Myocyte (in vitro differentiated cells): ENCODE measurements at places on chromosomes 2 and 18.

- DNase-seq: no peak
Measured at GRCh38 chr2:28377195-28377816, 15.4 kb upstream of the FOSL2 start.

- DNase-seq: no peak
Measured at GRCh38 chr2:24856791-24857211, 63.2 kb downstream of the ADCY3 start.

DNA sequence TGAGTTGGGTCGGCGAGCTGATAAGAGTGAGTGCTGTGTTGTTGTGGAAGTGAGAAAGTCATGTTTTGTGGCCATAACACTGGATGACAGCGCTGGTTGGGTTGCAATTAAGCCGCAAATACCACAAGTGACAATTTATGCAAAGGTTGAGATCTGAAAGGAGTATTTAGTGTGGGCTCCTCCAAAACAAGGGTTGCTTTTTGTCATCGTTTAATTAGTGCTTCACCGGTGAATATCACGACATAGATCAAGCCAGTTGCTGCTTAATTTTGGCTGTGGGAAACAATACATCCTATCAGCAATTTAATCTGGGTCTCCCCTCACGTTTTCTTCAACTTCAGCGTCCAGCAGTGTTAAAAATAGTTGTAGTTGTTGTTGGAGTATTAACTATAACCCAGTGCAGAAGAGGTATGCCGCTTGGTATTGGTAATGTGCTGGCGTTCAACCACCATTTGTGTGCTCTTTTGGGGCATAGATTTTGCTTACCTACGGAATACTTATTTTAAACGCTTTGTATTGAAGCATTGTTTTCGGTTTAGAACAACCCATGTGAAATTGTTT is 662 bp downstream of the ACVR2A start:
- DNase-seq: peak; percentile 47

GRCh38 chr2:78780256-78780655 is 245.2 kb upstream of the REG3G start:
- peak; percentile 9 for DNase-seq

- no peak for DNase-seq
Measured at GRCh38 chr18:79792096-79792987, 5.4 kb upstream of the KCNG2 start.

DNA sequence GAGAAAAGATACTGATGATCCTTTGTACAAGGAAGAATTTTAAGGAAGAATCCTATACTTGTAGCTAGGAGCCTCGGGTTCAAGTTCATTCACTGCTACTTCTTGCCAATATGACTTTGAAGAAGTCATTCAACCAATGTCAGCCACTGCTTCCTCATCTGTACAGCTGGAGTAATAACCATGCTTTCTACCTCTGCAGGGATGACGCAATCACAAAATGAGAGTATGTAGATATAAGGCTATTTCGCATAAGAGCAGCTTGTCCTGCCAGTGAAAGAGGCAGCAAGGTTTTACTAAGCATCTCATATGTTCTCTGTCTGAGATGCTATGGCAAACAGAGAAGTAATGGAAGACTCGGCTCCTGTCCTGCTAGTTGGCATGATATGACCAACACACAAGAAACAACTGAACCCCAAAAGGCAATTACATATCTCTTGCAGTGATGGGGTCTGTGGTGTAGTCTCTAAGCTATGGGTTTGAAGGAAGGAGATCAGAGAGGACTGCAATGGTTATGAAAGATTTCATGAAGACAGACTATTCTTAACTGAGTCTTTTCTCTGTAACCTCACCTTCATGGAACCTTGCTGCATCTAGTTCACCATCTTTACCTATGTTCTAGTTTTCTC is 9.2 kb downstream of the AAK1 start:
- no peak for DNase-seq

DNA sequence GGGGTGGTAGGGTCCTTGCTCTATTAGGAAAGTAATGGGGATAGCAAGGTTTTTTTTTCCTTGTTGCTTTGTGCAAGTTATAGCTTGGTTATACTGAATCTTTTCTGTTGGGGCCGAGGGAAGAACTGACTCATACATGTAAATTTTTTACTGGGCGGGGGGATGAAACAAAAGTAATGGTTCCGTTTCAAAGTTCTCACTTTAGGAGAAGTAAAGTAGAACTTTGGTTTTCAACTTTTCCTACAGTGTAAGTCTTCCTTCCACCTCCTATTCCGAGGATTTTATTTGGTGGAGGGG is 1.1 kb downstream of the AFTPH start:
- DNase-seq: no peak

DNA sequence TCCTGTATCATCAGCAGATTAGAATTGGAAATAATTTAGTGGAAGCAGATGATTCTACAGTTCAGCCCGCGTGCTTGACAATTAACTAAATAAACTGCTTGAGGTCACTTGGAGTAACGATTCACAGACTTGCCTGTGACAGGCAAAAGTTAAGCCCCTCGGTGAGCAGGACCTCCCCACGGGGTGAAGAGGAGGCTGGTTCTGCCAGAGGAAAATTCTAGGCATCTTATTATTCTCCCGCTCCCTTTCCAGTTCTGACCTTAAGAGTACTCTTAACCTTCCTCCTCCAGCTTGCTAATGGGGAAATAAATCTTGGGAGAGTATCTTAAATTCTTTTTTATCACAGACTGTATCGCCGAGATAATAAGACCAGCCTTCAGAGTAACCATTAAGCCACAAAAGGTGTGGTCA is 169.7 kb upstream of the SMAD2 start:
- no peak for DNase-seq

GRCh38 chr2:240235149-240235803 is 94.8 kb upstream of the OTOS start:
- no peak for DNase-seq

DNA sequence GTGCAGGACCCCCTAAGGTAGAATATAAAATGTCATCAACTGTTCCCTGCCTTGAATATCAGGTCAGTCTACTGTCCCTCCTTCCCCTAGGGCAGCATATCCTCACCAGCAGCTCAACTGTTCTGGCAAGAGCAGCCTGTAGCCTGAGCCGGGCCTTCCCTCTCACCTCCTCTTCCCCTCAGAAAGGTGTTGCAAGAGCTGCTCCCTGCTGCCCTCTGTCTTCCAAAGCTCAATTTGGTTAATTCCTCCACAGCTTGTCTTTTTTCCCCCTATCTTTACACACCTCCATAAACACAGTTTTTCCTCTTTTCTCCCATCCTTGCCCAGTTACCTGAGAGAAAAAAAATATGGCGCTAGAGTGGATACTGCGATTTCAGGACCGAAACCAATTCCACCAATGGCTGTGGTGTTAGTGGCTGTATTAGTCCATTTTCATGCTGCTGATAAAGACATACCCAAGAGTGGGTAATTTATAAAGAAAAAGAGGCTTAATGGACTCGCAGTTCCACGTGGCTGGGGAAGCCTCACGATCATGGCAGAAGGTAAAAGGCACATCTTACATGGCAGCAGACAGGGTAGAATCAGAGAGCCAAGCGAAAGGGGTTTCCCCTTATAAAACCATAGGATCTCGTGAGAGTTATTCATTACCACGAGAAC is 184.7 kb downstream of the MREG start:
- DNase-seq: peak; percentile 41

- no peak for DNase-seq
Measured at GRCh38 chr2:211347328-211347727, 790.9 kb downstream of the CPS1 start.

GRCh38 chr2:241561832-241562231 is 3.3 kb downstream of the BOK start:
- DNase-seq: peak; percentile 78

GRCh38 chr2:143948710-143949109 is 571.2 kb downstream of the ZEB2 start:
- no peak for DNase-seq

GRCh38 chr18:68480196-68480595 is 234.7 kb downstream of the TMX3 start:
- DNase-seq: no peak

DNA sequence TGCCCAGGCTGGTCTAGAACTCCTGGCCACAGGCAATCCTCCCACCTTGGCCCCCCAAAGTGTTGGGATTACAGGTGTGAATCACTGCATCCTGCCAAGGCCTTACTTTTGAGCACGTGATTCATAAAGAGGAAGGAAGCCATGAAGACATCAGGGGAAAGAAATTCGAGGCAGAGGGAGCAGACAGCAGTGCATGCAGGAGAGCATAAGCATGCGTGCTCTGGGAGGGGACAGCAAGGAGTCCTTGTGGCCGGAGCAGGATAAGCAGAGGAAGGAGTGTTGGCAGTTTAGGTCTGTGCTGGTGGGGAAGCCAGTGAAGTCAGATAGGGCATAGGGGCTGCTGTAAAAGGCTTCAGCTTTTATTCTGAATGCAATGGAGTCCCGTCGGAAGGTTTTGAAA is 400.5 kb upstream of the RAB12 start:
- no peak for DNase-seq

- DNase-seq: peak; percentile 85
Measured at GRCh38 chr2:190578158-190579057, 43.9 kb upstream of the NEMP2 start.

DNA sequence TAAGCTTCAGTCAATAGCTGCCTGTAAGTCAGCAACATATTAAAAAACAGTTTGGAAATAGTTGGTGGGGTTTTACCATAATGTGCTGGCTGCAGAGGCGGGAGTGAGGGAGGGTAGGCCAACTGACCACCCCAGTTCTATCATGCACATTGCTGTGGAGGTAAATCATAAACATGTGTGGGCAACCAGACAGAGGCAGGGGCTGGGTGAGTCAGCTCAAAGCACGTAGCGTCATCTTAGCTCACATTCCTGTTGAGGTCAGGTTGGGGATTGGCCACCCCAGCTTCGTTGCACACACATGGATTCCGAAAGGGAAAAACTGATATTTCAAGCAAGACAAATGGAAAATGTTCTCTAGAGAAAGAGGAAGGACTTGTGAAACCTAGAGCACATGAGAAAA is 19.5 kb downstream of the GPR45 start:
- peak; percentile 71 for DNase-seq

- peak; percentile 61 for DNase-seq
Measured at GRCh38 chr2:164560181-164560792, 61.0 kb downstream of the GRB14 start.

GRCh38 chr2:218168635-218169462 is 2.1 kb upstream of the CXCR1 start:
- DNase-seq: peak; percentile 44

GRCh38 chr2:241339839-241340630 is 16.1 kb upstream of the FARP2 start:
- no peak for DNase-seq

DNA sequence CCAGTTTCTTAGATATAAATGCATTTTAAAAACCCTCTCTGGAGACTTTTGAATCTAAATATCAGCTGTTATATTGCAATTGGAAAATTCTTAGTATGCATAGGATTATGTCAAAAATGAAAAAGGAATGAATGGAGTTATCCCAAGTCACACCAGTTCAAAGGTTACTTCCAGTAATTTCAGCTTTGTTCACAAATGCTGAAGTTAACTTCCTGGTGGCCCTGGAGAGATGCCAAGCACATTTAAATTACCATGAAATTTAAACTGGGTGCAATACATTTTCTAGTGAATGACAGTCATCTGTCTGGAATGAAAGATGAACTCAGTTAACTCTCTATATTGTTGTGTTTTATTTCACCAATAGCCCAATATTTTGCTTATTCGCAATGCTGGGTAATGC is 753.9 kb downstream of the SUCLG1 start:
- DNase-seq: no peak

GRCh38 chr2:235568431-235568830 is 74.6 kb downstream of the AGAP1 start:
- no peak for DNase-seq

- DNase-seq: peak; percentile 37
Measured at GRCh38 chr2:134988994-134989605, 58.1 kb downstream of the MAP3K19 start.

DNA sequence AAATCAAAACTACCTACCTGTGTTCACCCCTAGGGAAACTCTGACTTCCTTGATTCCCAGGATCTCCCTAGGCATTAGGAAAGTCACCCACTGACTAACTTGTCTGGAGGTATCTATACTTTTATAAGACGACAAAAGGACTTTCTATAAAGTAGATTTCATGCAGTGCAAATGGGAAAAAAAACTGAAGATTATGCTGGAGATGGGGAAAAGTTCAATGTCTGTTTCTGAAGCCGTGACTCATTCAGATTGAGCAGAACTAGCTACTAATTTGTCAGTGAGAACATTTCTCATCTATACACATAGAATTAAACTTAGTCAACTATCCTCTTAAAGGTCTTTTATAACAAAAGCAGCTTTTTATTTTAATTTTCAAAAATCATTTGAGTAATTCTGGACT is 6.0 kb downstream of the SEPTIN10 start:
- no peak for DNase-seq

DNA sequence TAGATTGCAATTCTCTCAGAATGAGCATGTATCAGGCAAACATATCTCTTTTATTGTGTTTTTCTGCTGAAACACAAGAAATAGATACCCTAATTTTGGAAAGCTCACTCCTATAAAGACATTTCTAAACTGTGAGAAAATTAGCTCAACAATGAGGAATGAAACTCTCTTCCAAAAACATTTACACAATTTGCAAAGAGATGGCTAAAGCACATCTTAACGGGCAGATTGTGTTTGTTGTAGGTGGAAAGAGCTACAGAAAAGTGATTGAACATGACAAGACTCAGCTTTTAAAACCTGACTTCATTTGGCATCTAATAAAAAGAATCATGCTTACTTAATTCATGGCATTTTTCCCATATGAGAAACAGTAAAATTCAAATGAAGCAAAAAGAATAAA is 175.0 kb upstream of the SLC39A10 start:
- no peak for DNase-seq

- DNase-seq: no peak
Measured at GRCh38 chr2:75309596-75310463, 110.5 kb upstream of the TACR1 start.

GRCh38 chr18:70659036-70659925 is 370.4 kb downstream of the SOCS6 start:
- DNase-seq: no peak

DNA sequence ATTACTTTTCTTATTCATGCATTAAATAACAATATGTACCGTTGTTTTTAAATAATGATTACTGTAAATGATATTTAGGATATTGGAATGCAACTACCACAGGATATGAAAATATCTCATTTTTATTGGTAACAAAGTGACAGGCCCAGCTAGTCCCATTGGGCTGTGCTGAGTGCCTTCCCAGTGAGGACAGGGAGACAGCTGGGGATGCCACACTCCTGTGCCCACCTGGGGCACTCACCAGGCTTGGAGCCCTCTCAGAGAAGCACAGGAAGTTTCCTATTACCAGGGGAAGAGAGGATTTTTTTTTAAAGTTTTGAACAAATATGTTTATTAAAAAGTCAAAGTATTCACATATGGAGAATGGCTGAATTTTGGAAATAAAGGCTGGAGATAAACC is 48.9 kb downstream of the PARD6G start:
- DNase-seq: no peak

DNA sequence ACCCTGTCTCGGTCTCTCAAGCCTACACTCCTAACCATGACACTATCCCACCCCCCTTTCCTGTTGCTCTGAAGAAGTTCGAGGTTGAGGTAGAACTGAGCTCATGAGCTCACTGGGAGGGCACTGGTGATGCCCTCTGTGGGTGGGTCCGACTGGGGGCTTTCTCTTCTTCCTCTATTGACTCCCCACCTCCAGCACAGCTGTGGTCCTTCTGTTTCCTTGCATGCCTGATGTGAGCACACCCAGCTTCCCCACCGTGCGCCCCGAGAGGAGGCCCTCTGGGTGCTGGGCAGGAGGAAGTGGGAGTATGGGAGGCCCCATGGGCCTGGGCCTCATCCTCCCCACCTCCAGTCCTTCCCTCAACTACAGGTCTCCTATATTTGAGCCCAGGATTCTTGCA is 20.9 kb downstream of the SPEG start:
- no peak for DNase-seq

GRCh38 chr2:134671513-134671912 is 47.3 kb downstream of the TMEM163 start:
- no peak for DNase-seq

GRCh38 chr2:130185896-130186295 is 3.8 kb downstream of the MZT2B start:
- DNase-seq: no peak
